ENCODE measurements at places on chromosomes 2 and 18.
A peak's percentile ranks its signal among the peaks of the same experiment; 100 is the strongest.

DNA sequence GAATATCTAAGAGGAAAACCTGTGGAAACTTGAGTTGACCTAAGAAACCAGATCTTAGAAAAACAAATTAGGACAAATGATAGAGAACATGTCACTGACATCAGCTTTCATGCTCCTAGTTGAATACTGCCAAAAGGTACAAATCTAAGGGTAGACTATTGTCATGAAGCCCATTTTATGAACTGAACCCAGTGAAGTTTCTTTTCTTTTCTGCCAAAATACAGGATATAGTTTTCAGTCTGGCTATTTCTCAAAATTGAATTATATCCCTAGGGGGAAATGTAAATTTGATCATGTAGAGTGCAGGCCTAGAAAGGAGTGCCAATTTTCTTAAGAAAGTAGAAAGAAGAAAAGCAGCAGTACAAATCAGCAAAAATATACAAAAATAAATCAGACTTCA, 46.6 kb downstream of the FSIP2 start:
- DNase-seq = no peak

DNA sequence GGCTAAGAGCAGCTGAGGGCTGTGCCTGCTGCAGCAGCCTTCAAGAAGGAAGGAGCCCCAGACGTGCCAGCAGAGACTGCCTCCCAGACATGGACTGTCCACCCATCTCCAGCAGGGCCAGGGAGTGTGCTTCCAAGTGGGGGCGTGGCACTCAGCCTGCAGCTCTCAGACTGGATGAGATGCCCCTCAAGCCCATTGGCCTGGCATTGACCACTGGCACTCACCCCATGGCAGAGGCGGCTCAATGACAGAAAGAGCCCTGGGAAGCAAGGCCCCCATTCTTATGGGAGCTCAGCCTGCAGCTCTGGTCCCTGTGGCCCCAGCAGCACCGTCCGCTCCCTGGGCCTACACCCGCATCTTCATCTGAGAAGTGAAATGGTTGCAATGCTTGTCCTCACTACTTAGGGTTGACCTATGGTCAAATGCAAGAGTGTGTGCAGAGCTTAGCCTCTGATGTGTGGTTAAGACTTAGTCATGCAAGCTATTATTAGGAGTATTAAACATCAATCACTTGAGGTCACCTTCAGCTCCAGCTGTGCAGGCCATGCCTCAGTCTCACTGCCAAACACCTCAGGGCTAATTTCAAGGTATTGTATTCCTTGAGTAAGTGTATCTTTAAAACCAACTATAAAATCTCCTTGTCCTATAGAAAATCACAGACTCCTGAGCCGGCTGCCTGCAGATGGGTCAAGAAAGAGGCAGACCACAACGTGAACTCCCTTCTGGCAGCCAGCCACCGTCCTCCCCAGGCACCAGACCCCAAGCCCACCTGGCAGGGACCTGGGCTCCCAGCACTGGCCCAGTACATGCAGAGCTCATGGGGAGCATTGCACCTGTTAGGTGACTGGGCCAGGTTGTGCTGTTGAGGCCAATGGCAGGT, 194.8 kb downstream of the NDUFA10 start:
- no peak for DNase-seq

DNA sequence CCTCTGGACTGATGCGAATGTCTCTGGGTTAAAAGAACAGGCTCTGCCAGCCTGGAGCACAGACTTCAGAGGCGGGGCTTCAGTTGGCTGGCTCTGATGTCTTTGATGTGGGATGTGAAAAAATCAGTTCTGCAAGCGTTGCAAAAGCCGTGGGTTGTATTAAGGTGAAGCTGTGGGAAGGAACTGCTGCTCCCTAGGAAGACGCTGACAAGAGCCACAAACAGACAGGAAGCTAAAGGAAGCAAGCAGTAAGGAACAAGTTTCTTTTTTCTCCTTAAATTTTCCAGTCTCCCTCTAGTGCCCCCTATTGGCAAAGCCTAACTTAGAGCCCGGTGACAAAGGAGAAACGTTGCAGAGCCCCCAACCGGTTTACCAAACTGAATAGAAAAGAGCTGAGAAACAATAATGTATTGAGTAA, 239.0 kb downstream of the CCDC178 start:
- peak; percentile 1 for DNase-seq

DNA sequence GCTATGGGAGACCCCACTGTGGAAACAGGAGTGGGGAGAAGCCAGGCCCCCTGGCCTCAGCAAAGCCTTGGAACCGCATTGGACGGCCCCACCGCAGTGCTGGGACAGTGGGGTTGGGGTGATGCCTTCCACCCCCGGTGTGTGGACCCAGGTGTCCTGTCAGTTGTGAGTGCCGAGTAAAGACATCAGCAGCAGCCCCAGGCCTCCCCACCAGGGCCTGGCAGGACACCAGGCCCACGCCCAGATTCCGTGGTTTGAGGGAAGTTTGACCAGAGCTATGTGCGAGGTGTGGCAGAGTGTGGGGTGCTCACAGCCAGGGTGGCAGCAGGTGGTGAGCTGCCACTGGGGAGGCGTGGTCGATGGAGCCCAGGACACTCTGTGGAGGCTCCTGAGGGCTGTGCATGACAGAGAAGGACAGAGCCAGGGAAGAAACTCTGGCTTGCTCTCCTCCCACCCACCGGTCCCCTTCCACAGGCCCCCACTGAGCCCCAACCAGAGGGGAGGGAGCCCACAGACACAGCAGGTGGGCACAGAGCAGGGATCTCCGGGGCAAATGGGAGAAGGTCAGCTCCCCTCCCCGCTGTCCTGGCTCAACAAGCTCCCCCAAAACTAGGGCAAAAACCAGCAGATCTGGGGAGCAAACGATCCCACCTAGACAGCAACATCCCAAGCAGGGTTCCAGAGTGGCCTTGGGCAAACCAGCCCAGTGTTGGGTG, 69.1 kb downstream of the TWIST2 start:
- DNase-seq = no peak

GRCh38 chr18:26710470-26711096, 154.9 kb downstream of the AQP4 start:
- DNase-seq = no peak

DNA sequence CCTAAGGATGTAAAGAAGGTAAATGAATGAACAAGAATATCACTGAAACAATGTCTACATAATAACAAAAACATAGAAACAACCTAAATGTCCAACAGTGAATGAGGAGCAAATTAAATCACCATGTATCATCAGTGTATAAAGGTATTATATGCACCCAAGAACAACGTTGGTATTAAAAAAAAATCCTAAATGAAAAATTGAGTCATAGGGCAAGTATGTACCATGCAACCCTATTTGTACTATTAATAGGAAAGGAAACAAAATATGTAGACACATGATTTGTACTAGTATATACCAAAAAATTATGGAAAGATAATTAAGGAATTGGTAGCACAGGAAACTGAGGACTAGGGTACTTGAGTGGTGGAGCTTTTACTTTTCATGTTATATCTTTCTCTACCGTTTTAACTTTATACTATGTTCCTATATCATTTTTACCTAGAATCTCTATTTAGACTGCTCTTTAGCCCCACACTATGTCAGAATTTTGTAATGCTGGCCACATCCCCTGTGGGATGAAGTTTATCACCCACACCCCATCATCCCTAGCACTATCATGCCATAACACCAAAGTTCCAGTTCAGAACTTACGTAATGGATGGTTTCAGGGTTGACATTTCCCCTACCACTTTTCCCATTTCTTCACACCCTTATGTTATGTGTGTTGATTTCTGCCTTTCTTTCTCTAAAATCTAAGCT, 25.6 kb downstream of the IKZF2 start:
- no peak for DNase-seq

GRCh38 chr2:238905644-238906043, 57.8 kb downstream of the TWIST2 start:
- DNase-seq = no peak

DNA sequence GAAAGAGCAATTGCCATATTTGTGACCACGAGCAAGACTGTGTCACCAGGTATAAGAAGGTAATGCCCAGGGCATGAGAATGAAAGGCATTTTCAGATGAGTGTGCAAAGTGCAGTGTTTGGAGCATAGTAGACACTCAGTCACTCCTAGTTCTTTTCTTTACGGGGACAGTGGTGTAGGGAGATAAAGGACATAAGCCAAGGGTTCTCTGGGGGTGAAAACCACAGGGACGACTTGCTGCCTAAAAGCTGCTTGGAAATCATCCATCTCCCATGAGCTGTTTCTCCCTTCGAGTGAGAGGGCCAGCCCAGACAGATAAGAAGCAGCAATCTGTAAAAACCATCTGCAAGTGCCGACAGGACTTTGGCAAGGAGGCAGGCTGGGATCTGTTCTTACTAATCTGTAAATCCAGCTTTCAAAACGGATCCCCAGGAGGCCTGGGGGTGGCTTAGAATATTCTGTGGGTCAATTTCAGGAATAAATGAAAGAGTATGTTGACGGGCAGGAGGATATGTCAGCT, 221.6 kb downstream of the LPIN1 start:
- no peak for DNase-seq

DNA sequence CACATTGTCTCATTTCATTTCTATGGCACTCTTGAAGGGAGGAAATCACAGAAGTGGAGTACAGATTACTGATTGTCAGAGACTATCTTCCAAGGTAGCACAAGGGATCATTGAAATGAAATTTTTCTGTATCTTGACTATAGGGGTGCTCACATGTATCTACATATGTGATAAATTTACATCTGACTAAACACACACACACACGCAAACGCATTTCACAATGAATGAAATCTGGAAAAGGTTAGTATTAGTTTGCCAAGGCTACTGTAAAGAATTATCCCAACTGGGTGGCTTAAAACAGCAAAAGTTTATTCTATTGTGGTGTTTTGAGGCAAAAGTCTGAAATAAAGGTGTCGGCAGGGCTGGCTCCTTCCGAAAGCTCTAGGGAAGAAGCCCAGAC, 144.6 kb downstream of the SH3BP4 start:
- DNase-seq = no peak

DNA sequence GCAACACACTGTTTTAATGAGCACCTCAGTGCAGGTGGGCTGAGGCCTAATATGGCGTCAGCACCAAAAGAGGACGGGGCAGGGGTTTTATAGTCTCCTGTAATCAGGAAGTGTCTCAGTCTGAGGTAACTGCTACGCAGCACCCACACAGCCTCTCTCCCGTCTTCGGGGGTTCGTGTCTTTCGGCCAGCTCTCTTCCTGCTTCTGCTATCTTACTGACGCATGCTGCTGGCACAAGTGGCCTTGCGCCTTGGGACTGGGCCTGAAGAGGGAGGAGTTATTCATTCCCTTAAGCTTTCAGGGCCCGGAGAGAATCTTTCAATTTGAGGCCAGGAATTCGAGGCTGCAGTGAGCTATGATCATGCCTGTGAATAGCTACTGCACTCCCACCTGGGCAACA, 14.5 kb upstream of the PAPOLG start:
- no peak for DNase-seq

GRCh38 chr2:240787521-240788472, 32.2 kb downstream of the KIF1A start:
- no peak for DNase-seq

GRCh38 chr2:45300026-45300750, 290.9 kb upstream of the SIX2 start:
- no peak for DNase-seq

DNA sequence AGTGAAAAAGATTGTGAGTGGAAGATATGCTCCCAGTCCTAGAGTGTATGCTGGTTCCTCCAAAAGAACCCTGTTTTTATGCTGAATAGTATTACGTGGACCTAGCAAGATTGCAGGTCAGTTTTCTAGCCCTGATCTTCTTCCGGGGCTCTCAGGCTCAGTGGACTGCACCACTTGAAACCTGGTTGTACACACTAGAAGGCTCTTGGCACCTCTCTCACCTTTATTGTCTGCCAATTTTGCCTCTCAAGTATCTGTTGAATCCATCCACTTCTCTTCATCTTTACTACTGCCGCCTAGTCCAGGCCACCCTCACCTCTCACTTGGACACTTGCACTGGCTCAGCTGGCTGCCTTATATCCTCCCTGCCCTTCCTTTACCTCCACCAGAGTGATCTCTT, 16.8 kb downstream of the TTC39C start:
- no peak for DNase-seq

DNA sequence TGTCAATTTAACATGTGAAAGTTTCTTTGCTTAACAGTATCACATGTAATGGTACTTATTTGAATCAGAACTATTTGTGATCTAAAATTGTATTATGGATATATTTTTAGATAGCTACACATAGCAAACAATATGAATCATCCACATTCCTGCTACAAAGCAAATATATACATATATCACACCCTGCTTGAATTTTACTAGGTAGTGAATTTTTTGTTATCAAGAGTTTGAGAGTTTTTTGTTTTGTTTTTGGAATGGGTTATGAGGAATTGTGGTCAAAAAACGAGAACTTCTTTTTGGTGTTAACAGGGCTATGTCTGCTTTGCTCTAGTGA, 635.7 kb downstream of the NRXN1 start:
- DNase-seq = no peak

DNA sequence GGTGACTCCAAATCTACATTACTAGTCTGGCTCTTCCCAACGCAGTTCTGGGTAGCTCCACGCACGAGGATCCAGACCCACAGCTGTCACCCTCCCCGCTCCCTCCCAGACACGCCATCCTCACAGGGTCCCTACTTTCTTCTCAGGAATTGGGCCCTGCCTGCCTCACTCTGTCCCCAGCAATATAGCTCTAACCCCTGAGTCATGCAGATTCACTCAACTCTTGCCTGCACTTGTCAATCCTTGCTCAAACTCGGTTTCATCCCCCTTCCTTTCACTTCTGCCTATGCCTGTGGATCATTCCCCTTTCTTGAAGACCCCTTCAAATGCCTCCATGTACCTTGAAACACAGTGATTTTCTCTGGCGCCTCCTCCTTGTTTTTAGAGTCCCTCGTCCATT, 5.0 kb downstream of the ST8SIA5 start:
- DNase-seq = no peak

DNA sequence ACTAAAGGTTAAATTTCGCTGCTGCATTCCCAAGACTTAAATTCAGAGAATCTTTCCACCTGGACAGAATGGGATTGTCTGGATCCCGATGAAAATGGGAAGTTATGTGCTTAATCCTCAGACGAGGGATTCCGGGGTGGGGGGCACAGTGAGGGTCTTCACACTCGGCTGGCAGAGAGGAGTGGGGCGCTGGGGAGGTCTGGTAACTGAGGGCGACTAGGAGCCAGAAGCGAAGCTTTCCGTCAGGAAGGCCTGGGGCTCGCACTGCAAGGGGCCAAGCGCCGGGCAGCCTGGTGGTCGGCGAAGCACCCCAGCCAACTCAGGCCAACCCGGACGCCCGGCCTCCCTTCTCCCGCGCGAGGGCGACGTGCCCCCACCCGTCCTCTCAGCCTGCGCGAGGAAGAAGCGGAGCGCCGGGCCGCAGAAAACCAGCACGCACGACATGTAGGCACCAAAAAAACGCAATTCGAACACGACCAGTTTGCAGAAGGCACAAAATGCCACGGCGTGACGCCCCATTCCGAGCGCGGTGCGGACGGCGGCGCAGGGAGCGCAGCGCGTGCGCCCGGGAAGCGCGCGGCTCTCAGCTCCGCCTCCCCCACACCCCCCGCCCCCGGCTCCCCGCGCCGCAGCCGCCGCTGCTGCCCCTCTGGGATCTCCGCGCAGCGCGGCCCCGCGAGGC, 188.1 kb downstream of the ZEB2 start:
- peak; percentile 7 for DNase-seq

- no peak for DNase-seq
Measured at GRCh38 chr2:60413069-60413813, 140.2 kb downstream of the BCL11A start.

GRCh38 chr2:159790323-159790722, 7.7 kb downstream of the CD302 start:
- no peak for DNase-seq

Data from RKO (cell line).